ENCODE measurements at places on chromosomes 1 and 21. TPM values are rescaled to one million over a fixed set of nuclear protein-coding genes. Genes with fewer than 3 reads are reported as not detected.

The DUSP23 gene
- total RNA-seq: 34.0 TPM

The FNDC10 gene
- 0.52 TPM for total RNA-seq

The BRINP3 gene
- total RNA-seq: not detected

The COL9A2 gene
- total RNA-seq: 4.2 TPM

The HMCN1 gene
- 0.17 TPM for total RNA-seq

The AQP10 gene
- total RNA-seq: not detected

The OVAAL gene
- total RNA-seq: not detected

The APOBEC4 gene
- total RNA-seq: not detected

The LRRC38 gene
- total RNA-seq: not detected

The OR10Z1 gene
- not detected for total RNA-seq

The LRRC42 gene
- total RNA-seq: 40.8 TPM

The TMPRSS2 gene
- total RNA-seq: 17.0 TPM

The AMPD1 gene
- total RNA-seq: not detected

The INKA2 gene
- total RNA-seq: 4.7 TPM

The CELA2B gene
- not detected for total RNA-seq

The FNDC5 gene
- 0.70 TPM for total RNA-seq

The FMO2 gene
- total RNA-seq: not detected

The FTCD gene
- total RNA-seq: 0.30 TPM

The EDN2 gene
- total RNA-seq: 19.4 TPM

The SGIP1 gene
- total RNA-seq: 6.1 TPM

The USH2A gene
- 0.05 TPM for total RNA-seq

The LCE2A gene
- not detected for total RNA-seq

Measured in renal cortical epithelial cell (primary cell).